ENCODE measurements at places on chromosomes 12 and 14. TPM values are rescaled to one million over a fixed set of nuclear protein-coding genes. Genes with fewer than 3 reads are reported as not detected.

- no peak for DNase-seq
Measured at GRCh38 chr12:3145033-3145432, 67.9 kb downstream of the TSPAN9 start.

GRCh38 chr12:53651737-53652136, 24.1 kb downstream of the ATP5MC2 start:
- DNase-seq: no peak

DNA sequence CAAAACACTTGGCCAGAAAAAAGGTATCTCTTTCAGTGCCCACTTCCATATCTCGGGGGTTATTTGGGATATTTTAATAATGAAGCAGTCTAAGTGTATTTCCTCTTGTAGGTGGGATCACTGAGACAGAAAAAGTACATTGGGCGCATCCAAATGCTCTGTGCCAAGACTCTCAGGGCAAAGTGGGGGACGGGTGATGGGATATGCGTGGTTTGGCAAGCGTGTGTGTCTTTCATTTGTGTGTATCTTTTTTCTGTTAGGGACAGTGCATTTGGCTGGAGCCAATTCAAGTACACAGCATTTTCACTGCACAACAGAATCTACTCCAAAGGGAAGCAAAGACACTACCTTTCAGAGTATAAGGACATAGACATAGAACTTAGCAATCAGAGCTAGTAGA, 29.3 kb downstream of the SSPN start:
- DNase-seq: no peak

DNA sequence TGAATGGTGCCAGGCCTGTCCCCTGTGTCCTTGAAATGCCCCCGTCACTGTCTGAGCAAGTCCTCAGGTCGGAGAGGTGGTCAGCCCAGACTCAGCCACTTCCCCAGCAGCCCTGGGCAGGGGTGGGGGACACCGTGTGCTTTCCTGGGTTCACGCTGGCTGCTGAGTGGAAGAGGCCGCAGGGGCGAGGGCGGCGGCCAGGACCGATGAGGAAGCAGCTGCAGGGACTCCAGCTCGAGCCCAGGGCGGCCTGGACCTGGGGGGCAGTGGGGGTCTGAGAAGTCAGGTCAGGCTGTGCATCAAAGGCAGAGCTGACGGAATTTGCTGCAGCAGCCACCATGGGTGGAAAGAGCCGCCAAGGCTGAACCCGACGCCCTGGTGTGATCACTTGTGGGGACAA, 28.4 kb downstream of the NOC4L start:
- DNase-seq: no peak

DNA sequence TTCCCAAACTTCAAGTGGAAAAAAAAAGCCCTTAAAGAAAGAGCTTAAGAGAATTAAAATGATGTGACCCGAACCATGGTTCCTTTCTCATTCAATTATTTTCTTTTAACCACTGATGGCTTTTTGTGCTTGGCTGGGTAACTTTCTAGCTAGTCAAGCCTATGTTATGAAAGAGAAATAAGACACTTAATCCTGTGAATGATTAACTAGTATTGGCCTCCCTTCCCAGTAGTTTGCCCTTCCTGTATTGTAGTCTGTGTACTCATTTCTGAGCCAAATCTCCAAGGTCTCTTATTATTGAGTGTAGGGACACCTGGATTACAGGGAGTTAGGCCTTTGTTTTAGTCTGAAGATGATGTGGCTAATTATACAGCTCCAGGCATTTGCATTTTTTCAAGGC, 353.0 kb downstream of the RAD51B start:
- DNase-seq: peak; percentile 63

DNA sequence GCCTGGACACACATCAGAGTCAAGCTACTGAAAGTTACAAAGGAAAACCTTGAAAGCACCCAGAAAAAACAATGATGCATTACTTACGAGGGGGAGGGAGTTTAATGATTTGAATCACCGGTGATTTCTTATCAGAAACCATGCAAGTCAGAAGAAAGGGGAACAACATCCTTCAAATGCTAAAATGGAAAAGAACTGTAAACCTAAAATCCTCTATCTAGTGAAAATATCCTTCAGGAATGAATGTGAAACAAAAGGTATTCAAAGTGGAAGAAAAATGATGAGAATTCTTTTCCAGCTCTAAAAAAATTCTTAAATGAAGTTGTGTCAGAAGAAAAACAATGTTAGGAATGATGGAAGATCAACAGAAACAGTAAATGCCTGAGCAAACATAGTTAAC, 16.8 kb downstream of the SCAF11 start:
- no peak for DNase-seq

GRCh38 chr12:82688596-82688995, 1.9 kb downstream of the TMTC2 start:
- no peak for DNase-seq

GRCh38 chr12:27220055-27220987, 23.8 kb upstream of the STK38L start:
- no peak for DNase-seq

Gene DNM1L
- polyA plus RNA-seq: 49.1 TPM

Gene OAS1
- 18.6 TPM for polyA plus RNA-seq

Gene GARIN6
- polyA plus RNA-seq: not detected

Gene NUP37
- polyA plus RNA-seq: 26.7 TPM

Gene GRIP1
- 7.7 TPM for polyA plus RNA-seq

Gene GPR84
- not detected for polyA plus RNA-seq

Gene GPR65
- 0.13 TPM for polyA plus RNA-seq
